Caco-2 (cell line): ENCODE measurements at places on chromosomes 1 and 21.
A peak's percentile ranks its signal among the peaks of the same experiment; 100 is the strongest.

- no peak for DNase-seq
Measured at GRCh38 chr1:19577036-19577435, 67.1 kb upstream of the NBL1 start.

DNA sequence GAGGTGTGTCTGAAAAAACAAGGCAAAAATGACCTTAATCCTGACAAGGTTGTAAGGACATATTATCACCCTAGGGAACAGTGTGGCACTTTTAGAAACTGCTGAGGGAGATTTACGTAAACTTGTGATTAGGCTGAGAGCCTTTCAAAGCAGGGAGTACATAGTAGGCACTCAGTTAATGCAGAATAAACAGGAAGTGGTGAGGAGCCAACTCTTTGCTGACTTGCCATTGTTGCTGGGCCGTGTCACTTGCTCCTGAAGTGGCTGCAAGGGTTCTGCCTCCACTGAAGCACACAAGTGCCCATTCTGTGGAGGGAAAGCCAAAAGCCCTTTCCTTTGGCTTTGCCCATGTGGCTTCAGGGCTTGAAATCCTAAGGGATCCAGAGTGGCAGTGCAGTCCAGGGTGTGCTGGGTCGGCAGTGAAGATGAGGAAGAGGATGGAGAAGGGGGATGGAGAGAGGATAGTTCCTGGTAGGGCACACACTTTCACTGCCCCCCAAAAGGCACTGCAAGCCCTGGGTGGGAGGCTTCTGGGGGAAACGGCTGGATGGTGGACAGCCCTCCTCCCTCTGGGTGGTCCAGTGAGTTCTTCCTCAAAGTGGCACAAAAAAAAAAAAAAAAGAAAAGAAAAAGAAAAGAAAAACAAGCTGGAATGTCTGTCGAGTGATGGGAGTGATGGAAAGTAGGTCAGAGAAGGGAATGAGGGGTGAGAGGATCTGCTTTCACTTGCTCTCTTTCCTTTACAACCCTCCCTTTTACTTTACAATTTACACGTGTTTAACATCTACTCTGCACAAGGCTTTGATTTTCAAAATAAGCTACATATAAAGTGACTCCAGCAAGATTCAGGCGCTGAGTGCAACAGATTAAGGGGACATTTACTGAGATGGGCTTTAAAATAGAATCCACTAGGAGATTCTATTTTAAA is 13.7 kb upstream of the RHEX start:
- no peak for DNase-seq

- DNase-seq, result peak; percentile 41
Measured at GRCh38 chr1:208951908-208952307, 631.6 kb upstream of the CAMK1G start.

DNA sequence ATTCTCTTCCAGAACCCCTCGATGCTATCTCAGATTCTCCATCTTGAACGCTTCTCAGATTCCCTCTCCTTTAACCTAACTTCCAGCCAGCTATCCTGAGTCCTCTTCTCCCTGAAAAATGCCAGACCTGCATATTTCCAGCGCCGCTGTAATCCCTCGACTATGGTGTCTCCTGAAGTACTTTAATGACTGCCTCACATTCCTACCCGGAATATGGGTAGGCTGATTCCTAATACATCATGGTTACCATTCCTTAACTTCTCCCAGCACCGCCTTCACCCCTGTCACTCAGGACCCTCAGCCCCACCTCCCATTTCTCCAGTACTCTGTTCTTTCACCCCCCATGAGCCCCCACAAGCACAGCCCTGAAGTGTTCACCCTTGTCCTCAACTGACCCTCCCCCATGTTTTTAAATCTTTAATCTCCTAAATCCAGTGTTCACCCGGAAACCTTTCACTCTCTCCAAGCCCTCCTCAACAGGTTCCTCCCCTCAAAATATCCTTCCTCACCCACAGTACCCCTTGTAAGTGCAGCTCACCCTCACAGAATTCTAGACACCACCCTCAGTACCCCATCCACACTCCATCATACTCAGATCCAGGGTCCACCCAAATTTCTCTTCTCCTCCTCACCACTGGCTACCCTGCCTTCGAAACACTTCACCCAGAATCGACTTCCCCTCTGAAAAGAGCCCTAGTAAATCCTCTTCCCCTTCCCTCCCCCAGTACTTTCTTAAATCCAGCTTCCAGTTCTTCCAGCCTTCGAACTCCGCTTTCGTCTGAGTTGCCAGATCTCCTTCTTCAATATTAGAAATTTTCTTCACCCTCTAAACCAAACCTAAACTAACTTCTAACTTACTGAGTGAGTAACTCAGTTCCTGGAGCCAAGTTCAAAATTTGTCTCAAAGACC is 922 bp downstream of the CPT2 start:
- no peak for DNase-seq

GRCh38 chr1:117493906-117494305 is 111.9 kb upstream of the TENT5C start:
- no peak for DNase-seq

- DNase-seq, result no peak
Measured at GRCh38 chr1:40435471-40435870, 14.8 kb upstream of the ZFP69B start.

DNA sequence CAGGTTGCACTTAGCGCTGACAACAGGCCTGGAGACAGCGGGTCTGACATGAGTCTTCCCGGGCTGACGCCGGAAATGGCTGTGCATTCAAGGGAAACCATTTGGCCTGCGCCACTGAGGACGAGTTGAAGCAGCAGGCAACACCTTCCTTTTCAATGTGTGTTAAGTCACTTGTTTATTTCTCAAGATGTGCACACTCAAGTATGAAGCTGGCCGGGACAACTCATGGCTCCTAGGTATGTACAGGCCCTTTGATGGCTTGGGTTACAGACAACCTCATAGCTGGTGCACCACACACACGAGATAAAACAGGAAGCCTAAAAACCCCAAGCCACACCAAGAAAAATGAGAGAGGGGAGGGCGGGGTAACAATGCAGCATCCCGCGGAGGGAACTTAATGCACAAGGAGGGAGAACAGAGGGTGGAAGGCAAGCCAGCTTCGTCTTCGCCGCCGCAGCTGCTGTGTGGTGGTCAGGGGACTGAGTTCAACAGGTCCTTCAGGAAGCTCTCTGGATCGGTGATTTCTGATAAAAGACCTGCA is 118.0 kb upstream of the IFFO2 start:
- no peak for DNase-seq

DNA sequence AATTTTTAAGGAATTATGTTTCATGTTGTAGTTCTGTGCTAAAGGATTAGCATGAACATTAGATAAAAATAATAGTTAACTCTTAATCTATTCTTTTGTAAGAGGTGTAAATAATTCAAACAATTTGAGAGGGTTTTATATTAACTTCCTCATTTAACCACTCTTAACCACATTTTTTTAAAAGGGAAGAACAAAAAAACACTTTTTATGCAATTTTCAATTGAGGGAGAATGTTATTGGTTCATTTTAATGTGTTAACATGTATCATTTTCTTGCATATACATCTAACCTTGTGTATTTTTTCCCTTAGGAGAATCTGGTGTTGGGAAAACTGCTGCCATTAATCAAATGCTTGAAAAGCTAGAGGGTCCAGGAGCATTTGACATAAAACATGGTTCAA is 169.0 kb downstream of the LBR start:
- DNase-seq, result no peak

DNA sequence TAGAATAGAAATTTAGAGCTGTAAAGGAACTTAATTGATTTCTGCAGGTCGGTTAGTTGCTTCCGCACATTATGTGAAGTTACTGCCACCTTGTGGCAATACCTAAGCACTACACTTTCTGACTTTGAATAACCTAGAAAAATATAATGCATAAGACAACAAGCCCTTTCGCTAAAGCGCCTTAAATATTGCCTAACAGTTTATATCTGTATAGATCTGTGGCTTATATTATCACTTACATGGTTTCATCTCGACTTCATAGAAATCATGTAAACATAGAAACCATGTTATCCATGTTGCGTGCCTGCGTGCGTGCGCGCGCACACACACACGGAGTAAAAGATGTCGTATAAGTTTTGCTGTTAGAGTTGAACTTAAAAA is 10.9 kb upstream of the IFI16 start:
- peak; percentile 48 for DNase-seq

DNA sequence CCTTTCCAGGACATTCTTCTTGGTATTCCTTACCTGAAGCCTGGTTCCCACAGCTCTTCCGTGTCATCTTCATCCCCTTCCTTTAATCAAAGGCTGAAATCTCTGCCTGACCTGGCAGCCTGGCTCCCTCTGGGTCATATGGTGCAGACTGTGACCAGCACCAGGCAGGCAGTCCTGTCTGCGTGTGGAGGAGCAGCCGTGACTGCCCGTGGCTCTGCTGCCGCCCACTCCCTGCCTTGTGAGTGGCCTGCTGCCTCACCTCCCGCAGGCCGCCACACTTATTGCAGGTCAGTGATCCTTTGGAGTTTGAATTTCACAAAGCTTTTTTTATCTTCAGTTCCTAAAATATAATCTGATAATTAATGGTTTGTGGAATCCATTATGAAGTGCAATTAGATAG is 36.2 kb upstream of the EPHA8 start:
- DNase-seq, result no peak

GRCh38 chr1:186113461-186113860 is 261.6 kb downstream of the TPR start:
- no peak for DNase-seq

DNA sequence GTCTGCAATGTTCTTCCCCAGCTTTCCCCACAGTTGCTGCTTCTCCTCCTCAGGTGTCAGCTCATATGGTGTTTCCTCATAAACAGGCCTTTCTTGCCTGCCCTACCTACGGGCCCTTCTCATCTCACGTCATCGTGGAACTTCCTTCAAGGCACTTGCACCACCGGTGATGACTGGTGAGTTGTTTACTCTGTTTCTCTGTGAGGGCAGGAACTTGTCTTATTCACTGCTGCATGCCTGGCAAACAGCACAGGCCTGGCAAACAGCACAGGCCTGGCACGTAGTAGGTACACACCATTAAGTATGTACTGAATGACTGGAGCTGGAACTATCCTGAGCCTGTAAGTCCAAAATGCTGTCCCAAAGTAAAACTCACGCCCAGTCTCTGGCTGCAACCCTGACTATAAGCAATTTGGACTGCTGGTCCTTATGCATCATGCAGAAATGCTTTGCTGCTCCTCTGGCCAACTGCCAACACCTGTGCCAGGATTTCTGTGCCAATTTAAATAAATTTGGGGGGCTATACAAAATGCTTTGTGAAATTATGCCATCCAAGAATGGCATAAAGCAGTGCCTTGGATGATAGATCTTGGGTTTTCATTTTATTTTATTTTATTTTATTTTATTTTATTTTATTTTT is 25.7 kb downstream of the STK40 start:
- DNase-seq, result no peak

- DNase-seq, result peak; percentile 73
Measured at GRCh38 chr1:36099681-36100341, 11.1 kb downstream of the ADPRS start.

- DNase-seq, result no peak
Measured at GRCh38 chr1:150151291-150152181, 1.8 kb downstream of the PLEKHO1 start.

DNA sequence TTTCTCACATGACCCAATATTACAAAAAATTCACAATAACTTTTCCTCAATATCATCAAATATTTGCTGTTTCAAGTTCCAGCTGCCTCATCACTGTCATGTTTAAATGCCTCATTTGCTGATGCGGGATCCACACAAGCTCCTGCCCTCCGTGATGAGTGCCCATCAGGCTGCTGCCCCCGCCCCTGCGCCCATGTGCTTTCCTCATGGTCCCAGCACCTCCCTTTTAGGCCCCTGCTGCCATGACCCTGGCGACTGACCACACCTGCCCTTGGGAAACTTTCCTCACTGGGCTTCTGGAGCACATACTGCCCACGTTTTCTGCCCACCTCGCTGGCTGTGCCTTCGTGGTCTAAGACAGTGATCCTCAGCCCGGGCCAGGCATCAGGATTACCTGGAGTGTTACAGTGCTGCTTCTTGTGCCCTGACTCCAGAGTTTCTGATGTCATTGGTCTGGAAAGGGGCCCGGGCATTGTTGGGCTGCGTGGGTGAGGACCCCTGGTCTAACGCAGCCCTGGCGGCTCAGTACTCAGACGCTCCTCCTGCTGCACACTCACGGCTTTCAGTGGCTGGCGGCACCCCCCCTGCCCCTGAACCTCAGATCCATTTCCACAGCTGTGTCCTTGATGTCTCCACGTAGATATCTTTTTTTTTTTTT is 20.5 kb downstream of the PLEKHM2 start:
- no peak for DNase-seq

GRCh38 chr21:37550618-37551330 is 184.2 kb downstream of the DYRK1A start:
- no peak for DNase-seq

DNA sequence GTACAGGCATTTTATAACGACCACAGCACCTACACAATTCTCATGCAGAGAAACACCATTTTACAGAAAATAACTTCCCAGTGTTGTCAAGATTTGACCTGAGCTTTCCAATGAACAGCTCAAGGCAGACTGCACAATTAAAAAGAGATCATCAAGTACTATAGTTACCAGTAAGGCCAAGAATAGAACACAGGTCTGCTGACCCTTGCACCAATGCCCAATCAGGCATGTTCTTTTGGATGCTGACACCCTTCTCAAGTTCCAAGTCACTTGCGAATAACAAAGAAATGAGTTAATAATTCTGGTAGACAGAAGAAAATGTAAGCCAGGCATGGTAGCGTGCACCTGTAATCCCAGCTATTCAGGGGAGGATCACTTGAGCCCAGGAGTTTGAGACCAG is 101.9 kb downstream of the SLC45A1 start:
- no peak for DNase-seq

- no peak for DNase-seq
Measured at GRCh38 chr1:70033266-70033873, 172.0 kb downstream of the LRRC40 start.

DNA sequence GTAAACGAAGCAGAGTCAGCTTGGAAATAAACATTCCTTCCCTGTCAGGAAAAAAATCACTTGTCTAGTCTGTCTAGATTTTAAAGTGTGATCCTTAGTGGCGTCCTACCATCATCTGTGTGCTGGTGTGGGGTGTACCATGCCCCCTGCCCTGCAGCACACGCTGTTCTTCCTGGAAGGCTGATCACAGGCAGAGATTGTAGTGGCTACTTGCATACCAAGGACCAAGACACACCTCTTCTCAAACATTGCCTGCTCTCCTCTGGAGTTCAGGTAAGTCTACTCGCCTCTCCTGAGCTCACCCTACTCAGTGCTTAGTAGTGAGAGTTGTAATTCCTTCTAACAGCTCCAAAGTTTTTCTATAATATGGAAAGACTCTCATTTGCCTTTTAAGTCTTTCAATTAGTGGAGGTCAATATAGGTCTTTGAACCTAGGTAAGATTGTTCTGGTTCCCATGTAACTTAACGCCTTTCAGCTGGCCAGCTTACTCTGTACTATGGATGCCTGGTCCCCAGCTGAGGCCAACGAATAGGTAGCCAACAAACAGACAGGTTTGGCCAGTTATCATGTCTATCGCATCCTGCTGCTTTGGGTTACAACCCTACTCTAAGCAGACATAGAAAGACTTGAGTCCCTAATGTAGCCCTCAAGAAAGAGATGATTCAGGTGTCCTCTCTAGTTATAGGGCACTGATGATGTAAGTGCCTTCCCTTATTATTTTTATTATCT is 55.4 kb downstream of the XCL1 start:
- DNase-seq, result no peak
